ENCODE measurements at places on chromosomes 11 and 22. TPM values are rescaled to one million over a fixed set of nuclear protein-coding genes. Genes with fewer than 3 reads are reported as not detected.
A peak's percentile ranks its signal among the peaks of the same experiment; 100 is the strongest.

GRCh38 chr11:102085864-102086551, 24.2 kb upstream of the YAP1 start:
- no peak overlapping the region for H3K27ac ChIP-seq
- no peaks in the 10 kb centered on the region for H3K36me3 ChIP-seq
- H3K27me3 ChIP-seq, result no peaks in the 10 kb centered on the region
- H3K4me1 ChIP-seq, result no peaks in the 10 kb centered on the region
- no peak for DNase-seq

DNA sequence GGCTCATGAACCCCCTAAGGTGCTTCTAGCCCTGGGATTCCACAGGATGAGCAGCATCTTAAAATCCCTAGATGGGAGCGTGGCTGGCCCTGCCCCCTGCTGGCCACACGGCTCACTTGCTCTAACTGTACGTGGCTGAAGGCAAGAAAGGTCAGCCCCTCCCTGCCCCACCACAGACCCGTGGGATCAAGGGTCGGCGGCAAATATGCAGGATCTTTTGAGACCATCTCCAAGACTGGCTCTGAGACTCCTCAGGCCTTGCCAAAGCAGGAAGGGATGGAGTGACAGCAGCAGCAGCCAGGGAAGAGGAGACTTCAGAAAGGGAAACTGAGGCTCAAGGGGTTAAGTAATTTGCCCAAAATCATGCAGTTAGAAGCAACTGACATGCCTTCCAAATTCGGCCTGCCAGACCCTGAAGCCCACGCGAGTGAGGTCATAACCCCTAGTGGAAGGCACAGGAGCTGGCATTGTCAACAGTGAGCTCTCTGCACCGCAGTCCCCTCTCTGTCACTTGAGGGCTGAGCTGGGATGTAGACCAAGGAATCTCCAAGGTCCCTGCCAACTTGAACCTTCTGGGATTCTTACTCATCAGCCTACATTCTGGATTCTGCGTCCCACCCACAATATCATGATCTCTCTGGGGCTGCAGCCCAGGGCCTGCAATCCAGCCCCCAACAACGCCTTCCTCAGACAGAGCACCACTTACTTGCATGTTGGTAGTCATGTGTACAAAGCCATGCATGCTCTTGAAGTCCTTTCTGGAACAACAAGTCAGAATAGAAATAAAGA, 31.4 kb downstream of the CREB3L1 start:
- no peak overlapping the region for H3K27ac ChIP-seq
- DNase-seq, result peak; percentile 94
- H3K36me3 ChIP-seq, result no peaks in the 10 kb centered on the region
- peaks cover 10% of the 10 kb centered on the region for H3K4me1 ChIP-seq

- no peak overlapping the region for H3K27ac ChIP-seq
- H3K4me3 ChIP-seq, result no peak overlapping the region
- DNase-seq, result no peak
- H3K27me3 ChIP-seq, result no peaks in the 10 kb centered on the region
Observed at GRCh38 chr22:47189056-47189916, 426.8 kb downstream of the TBC1D22A start.

DNA sequence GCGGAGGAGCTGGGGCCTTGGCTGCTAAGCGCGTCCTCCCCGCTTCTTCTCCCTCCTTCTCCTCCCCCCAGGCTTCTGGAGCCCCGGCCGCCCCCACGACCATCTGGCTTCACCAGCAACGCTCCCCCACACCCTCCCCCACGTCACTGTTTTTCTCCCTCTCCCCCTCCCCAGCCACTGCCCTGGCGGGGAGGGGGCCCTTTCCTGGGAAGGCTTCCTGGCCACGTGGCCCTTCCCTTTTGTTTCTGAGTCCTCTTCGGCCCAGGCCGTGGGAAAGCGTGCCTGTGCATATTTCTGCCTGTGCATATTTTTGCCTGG, 27.7 kb downstream of the RTN4R start:
- H3K4me3 ChIP-seq, result no peak overlapping the region
- H3K27me3 ChIP-seq, result no peaks in the 10 kb centered on the region
- peaks cover 4% of the 10 kb centered on the region for H3K4me1 ChIP-seq
- H3K36me3 ChIP-seq, result no peaks in the 10 kb centered on the region

DNA sequence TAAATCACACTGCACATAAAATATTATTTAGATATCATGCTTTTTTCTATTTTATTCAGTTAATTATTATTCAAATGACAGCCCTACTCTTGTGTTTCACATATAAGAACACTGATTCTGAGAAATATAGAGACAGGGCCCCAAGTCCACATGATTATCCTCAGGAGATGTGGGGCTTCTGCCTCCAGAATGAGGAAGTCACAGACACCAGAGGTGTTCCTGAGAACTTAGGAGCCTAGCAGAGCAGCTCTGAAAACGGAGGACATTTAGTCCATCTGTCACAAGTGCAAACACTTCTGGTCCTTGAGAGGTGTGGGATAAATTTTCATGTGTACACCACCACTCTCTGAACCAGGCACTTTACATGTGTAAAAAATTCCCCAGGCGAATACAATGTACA, 26.2 kb downstream of the TRIM66 start:
- no peaks in the 10 kb centered on the region for H3K36me3 ChIP-seq
- no peak overlapping the region for H3K27ac ChIP-seq
- peaks cover 4% of the 10 kb centered on the region for H3K4me1 ChIP-seq
- no peak overlapping the region for H3K4me3 ChIP-seq
- no peaks in the 10 kb centered on the region for H3K27me3 ChIP-seq

DNA sequence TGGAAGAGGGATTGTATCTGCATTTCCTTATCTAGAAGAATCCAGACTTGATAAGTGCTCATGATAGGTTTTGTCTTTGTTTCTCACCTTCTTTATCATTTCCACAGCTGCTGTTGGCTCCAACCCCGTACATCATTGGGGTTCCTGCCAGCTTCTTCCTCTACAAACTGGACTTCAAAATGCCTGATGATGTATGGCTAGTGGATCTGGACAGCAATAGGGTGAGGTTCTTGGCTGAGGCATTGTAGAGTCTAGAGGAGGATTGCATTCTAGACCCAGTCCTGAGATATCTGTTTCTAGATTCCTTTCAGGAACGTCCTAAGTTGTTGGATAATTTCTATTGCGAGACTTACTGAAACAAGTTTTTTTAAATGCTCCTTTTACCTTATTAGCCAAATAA, 8.1 kb downstream of the MADD start:
- H3K4me1 ChIP-seq, result no peaks in the 10 kb centered on the region
- H3K27me3 ChIP-seq, result no peaks in the 10 kb centered on the region
- H3K36me3 ChIP-seq, result peaks cover 38% of the 10 kb centered on the region
- H3K27ac ChIP-seq, result no peak overlapping the region
- H3K4me3 ChIP-seq, result no peak overlapping the region

- no peak overlapping the region for H3K27ac ChIP-seq
- no peak for DNase-seq
Observed at GRCh38 chr11:116037861-116038260, 533.6 kb upstream of the CADM1 start.

- H3K36me3 ChIP-seq, result no peaks in the 10 kb centered on the region
- H3K4me3 ChIP-seq, result no peak overlapping the region
- H3K27ac ChIP-seq, result no peak overlapping the region
Observed at GRCh38 chr22:25749420-25750169, 7.6 kb downstream of the MYO18B start.

DNA sequence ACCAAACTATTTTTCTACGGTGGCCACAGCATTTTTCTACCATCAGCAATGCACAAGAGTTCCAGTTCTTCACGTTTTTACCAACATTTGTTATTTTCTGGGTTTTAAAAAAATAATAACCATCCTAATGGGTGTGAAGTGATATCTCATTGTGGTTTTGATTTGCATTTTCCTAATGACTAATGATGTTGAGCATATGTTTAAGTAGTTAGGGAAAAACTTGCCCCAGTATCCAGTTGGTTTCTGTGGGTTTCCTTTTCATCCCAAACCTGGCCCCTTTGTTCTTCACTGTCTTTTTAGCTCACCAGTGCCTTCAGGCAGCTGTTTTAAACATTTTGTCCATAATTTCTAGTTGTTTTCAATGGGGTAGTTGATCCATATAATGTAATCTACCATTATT, 14.7 kb upstream of the PTS start:
- no peak for DNase-seq
- H3K27me3 ChIP-seq, result no peaks in the 10 kb centered on the region
- no peak overlapping the region for H3K27ac ChIP-seq
- H3K36me3 ChIP-seq, result no peaks in the 10 kb centered on the region
- H3K4me1 ChIP-seq, result no peaks in the 10 kb centered on the region
- no peak overlapping the region for H3K4me3 ChIP-seq

- DNase-seq, result no peak
- H3K36me3 ChIP-seq, result no peaks in the 10 kb centered on the region
- H3K27ac ChIP-seq, result no peak overlapping the region
Observed at GRCh38 chr11:111456086-111456858, 55.9 kb downstream of the BTG4 start.

- no peak for DNase-seq
- no peaks in the 10 kb centered on the region for H3K36me3 ChIP-seq
- H3K27me3 ChIP-seq, result no peaks in the 10 kb centered on the region
- H3K4me1 ChIP-seq, result no peaks in the 10 kb centered on the region
- H3K4me3 ChIP-seq, result no peak overlapping the region
- no peak overlapping the region for H3K27ac ChIP-seq
Observed at GRCh38 chr11:59164028-59164427, 7.9 kb upstream of the DTX4 start.

- H3K27me3 ChIP-seq, result no peaks in the 10 kb centered on the region
- peak within 1 kb of the TSS; percentile 72 for H3K4me3 ChIP-seq
- no peak within 1 kb of the TSS for H3K27ac ChIP-seq
- H3K4me1 ChIP-seq, result peaks cover 13% of the 10 kb centered on the region
- peak; percentile 97 for DNase-seq
Observed at GRCh38 chr11:117316197-117316961, at the start of gene BACE1. BACE1 (minus strand) TSS chr11:117316256; CDS start chr11:117315795, 461 bp downstream.

GRCh38 chr22:23837911-23838680, 710 bp downstream of the DERL3 start:
- no peak overlapping the region for H3K27ac ChIP-seq
- H3K4me1 ChIP-seq, result peaks cover 16% of the 10 kb centered on the region
- peak overlapping the region; percentile 71 for H3K4me3 ChIP-seq
- peak; percentile 60 for DNase-seq
- no peaks in the 10 kb centered on the region for H3K27me3 ChIP-seq
- H3K36me3 ChIP-seq, result no peaks in the 10 kb centered on the region

- no peak overlapping the region for H3K4me3 ChIP-seq
- no peak for DNase-seq
Observed at GRCh38 chr11:44217432-44217831, 92.5 kb downstream of the ALX4 start.

DNA sequence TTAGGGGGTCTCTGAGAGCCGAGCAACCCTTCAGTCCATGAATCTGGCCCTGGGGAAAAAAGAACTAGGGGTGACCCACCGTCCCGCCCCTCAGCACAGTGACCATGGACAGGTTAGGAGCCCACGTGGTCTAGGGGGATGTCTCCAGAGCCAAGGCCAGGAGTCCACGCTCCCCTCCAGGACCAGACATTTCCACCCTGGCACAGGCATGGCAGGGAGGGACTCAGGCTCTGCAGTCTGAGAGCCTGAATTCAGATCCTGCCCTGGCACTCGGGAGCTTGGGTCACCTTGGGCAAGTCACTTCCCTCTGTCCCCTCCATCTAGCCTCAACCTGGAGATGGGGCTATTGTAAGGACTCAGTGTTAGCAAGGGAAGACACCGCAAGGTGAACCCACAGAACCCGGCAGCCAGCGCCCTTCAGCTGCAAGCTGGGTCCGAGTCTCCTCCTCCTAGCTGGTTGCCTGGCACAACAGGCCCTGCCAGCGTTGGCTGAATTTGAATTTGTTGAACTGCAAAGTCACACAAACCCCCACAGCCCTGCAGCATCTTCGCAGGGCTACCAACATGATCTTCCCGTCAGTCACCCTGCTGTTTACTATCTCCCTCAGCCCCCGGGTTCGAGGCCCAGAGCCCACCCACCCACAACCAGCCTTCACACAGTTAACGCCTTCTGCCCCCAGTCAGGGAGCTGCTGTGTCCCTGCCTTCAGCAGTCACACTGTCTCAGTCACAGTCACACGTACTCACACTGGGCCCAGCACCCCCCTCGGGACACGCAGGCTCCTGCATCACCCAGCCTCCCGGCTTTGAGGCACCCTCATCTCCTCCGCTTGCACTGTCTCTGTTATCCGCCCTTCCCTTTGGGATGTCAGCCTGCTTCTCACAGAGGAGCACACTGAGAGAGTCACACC, 603 bp upstream of the PDGFB start:
- no peak for DNase-seq
- H3K27me3 ChIP-seq, result peaks cover 80% of the 10 kb centered on the region
- peaks cover 22% of the 10 kb centered on the region for H3K4me1 ChIP-seq
- no peak overlapping the region for H3K27ac ChIP-seq

GRCh38 chr11:118306556-118306955, 2.0 kb downstream of the CD3E start:
- no peaks in the 10 kb centered on the region for H3K4me1 ChIP-seq
- no peak for DNase-seq
- no peak overlapping the region for H3K4me3 ChIP-seq
- H3K27me3 ChIP-seq, result no peaks in the 10 kb centered on the region

DNA sequence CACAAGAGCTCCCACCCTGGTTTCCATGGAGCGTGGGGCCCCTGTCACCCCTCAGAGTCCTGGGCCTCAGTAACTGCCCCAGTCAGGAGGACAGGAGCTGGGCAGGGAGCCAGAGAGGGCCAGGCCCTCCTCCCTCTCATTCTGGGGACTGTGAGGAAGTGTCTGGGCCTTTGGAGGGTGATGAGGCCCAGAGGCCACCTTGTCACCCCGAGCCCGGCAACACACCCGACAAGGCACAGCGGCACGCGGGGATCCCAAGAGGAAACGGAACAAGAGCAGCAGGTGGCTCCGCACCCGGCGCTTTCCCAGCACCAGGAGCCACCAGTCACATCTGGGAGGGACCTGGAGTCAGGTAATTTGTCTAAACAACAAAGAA, 72.1 kb downstream of the CELSR1 start:
- no peaks in the 10 kb centered on the region for H3K4me1 ChIP-seq
- no peak for DNase-seq
- H3K27ac ChIP-seq, result no peak overlapping the region
- no peaks in the 10 kb centered on the region for H3K27me3 ChIP-seq
- no peak overlapping the region for H3K4me3 ChIP-seq

GRCh38 chr22:46081036-46081830, 69.1 kb upstream of the PPARA start:
- H3K27ac ChIP-seq, result peak overlapping the region; percentile 63
- DNase-seq, result no peak
- H3K36me3 ChIP-seq, result no peaks in the 10 kb centered on the region
- H3K4me1 ChIP-seq, result peaks cover 27% of the 10 kb centered on the region
- H3K27me3 ChIP-seq, result no peaks in the 10 kb centered on the region

- no peaks in the 10 kb centered on the region for H3K36me3 ChIP-seq
- no peak overlapping the region for H3K4me3 ChIP-seq
- H3K4me1 ChIP-seq, result no peaks in the 10 kb centered on the region
- H3K27me3 ChIP-seq, result no peaks in the 10 kb centered on the region
- peak; percentile 95 for DNase-seq
Observed at GRCh38 chr11:33987975-33988580, 63.5 kb upstream of the CAPRIN1 start.

GRCh38 chr11:134921938-134922337, 509.9 kb upstream of the B3GAT1 start:
- DNase-seq, result no peak
- no peak overlapping the region for H3K27ac ChIP-seq
- no peaks in the 10 kb centered on the region for H3K36me3 ChIP-seq
- no peaks in the 10 kb centered on the region for H3K27me3 ChIP-seq

Gene OTOG
- total RNA-seq, result 0.78 TPM

Gene PHLDB1
- total RNA-seq, result 85.2 TPM

Gene ANKRD13D
- total RNA-seq, result 15.7 TPM

Gene LIF
- 3.6 TPM for total RNA-seq

Gene SYT13
- 17.1 TPM for total RNA-seq

Gene SCN3B
- total RNA-seq, result 2.2 TPM

Gene CARD18
- not detected for total RNA-seq
